Suppressor macrophage treated with lipopolysaccharide for 4 hours (primary cell): ENCODE measurements at places on chromosomes 11 and 22.

DNA sequence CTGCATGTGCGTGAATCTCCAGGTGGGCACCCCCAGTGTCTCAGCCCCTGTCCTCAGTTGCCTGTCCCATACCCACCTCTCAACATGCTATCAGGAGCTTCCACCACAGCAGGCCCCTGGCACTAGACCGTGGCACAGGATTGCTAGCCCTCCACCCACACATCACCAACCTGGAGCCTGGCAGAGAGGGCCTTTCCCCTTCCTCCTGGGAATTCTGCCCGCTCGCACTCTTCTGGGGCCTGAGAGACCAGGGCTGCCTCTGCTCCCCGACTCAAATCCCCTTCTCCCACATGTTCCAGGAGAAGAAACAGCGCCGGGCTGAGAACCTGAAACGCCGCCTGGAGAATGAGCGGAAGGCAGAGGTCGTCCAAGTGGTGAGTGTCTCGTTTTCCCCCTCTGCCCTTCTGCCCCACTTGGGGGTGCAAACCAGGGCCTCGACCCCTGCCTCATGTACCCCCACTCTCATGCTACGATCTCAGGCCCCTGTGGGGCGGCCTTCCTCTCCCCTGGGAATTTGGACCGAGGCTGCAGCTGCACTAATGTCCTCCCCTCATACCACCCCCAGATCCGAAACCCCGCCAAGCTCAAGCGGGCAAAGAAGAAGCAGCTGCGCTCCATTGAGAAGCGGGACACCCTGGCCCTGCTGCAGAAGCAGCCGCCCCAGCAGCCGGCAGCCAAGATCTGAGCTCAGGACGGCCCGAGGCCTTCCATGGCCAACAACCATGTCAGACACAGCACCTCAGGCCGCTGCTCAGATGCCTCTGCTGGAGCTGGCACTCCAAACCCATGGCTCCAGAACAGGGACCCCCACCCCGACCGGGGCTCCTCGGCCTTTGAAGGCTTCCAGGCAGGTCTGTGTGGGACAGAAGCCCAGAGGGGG lies 5.9 kb downstream of the PTGDR2 start:
- no peak for DNase-seq

GRCh38 chr11:17294033-17294432 lies 17.5 kb downstream of the NUCB2 start:
- no peak for DNase-seq

DNA sequence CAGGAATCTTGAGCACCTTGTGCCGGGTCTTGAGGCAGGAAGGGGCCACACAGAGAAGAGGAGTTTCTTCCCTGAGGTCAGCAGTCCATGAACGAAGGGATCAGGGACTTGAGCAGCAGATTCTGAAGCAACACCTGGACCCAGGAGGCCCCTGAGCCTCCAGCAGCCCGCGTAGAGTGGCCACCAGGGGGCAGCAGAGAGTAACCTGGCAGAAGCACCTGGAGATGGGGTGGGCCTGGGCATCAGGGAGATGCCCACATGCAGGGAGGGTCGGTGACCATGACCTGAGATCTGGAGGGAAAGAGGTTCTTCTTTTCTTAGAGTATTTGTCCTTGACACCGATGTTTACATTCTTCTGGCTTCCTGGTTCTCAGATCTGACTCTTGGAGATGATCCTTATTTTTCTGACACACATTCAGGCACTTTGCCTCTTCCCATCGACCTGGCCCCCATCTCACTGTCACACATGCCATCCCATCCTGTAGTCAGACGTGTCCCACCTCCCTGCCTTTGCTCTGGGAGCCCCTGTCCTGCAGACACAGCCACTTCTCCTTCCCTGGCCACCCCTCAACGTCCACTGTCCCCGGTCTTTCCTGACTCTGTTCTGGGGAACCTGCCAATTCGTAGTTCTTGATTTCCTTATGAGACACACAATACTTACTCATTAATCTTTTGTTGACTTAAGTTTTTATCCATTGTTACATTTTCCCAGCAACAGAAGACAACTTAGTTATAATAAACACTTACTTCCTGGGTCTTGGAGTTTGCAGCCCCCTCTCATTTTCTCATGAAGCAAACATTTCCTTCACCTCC lies 66.5 kb downstream of the GGTLC2 start:
- DNase-seq = peak; percentile 61

DNA sequence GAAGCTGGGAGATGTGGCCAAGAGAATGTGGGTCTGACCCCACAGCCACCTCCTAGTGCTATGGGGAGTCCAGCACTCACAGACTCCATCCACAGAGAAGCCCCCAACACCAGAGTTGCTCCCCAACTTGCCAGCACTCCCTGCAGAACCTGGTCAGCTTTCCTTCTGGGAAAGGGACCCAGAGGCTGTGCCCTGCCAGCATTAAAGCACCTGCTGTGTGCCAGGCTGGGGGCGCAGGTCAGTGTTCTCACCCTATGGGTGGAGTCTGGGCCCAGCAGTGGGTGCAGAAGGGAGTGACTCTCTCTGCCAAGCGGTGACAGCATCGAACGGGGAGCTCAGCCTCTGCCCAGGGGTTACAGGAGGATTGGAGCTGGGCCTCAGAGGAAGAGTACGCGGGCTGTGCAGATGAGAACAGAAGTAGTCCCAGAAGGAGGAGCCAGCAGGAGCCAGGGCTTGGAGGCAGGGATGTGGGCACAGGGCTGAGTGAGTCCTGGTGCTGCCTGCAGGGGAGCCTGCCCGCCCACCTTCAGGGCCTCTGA lies 114.4 kb downstream of the MPPED1 start:
- no peak for DNase-seq

- DNase-seq = no peak
Measured at GRCh38 chr11:109121173-109121932, 300.6 kb upstream of the C11orf87 start.

DNA sequence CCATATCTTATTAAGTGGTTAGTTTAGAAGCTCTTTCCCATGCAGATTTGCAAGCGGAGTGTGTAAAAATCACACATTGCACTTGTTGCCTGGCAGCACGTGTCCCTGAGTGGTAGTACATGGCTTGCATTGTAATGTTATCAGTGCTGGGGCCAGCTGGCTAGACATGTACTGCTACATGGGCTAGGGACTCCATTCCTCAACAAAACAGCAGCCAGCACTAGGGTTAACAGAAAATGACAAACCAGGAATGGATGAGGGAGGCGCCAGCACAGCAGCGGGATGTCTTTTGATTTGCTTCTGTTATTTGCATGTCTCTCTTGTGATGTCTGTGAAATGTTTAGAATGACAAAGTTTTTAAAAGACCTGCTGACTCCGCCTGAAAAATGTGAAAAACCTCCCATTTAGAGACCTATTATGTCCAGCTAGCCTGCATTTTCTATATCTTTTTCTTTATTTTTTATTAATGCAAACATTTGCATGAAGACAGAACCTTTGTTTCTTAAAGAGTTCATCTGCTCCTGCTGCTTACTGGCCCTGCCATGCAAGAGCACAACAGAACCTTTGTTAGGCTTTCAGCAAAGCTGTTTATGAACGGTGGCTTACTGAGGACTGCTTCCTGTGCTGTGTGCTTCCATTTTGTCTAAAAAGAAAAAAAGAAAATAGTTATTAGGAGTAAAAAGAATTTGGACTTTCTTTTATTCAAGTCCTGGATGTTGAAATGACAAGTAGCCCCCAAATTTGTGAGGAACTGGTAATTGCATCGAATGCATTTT lies 40.7 kb downstream of the CSTPP1 start:
- DNase-seq = no peak

- DNase-seq = no peak
Measured at GRCh38 chr11:121329781-121330395, 37.3 kb downstream of the SC5D start.

- DNase-seq = no peak
Measured at GRCh38 chr11:106925245-106925644, 93.0 kb downstream of the GUCY1A2 start.

GRCh38 chr11:34682825-34683224 lies 61.9 kb downstream of the EHF start:
- DNase-seq = no peak

- DNase-seq = peak; percentile 10
Measured at GRCh38 chr22:35540595-35541253, at the start of gene RASD2. RASD2 (plus strand) TSS chr22:35540831; CDS start chr22:35546810, 5,979 bp downstream.

GRCh38 chr11:58286249-58286648 lies 18.2 kb upstream of the OR10W1 start:
- DNase-seq = peak; percentile 5

DNA sequence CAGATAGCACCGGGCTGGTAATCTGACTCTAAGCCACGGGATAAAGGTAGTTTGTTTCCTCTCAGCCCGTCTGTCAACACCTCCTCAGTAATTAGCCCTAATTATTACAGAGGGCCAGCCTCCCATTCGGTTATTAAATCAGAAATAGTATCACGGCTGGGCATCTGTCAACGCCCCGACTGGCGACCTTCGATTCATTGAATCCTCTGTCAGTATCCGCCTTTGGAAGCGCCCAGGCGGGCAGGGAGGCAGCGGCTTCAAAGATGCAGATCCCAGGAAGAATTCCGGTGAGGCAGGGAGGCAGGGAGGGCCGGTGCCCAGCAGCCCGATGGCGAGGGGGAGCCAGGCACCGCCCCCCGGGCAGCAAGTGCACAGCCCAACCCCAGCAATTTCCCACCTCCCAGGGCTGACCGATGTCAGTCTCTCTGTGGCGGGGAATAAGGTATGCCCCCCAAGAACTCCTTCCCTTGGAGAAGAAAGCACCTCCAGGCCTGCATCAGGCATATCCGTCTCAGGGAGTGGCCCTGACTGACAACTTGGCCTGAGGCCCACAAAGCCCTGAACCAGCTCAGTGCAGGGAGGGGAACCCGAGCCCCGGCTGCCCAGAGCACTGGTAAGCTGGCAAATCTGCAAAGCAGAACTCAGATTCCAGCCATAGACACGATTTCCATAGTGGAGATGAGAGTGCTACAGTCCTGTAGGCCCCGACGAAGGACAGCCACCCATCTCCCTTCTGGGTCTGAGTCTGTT lies 11.4 kb downstream of the GNB1L start:
- no peak for DNase-seq

GRCh38 chr22:17641269-17641668 lies 2.7 kb downstream of the BCL2L13 start:
- peak; percentile 26 for DNase-seq

- DNase-seq = no peak
Measured at GRCh38 chr11:2655016-2655719, 44.6 kb downstream of the KCNQ1OT1 start.

- DNase-seq = no peak
Measured at GRCh38 chr11:81421251-81421860, 1312.3 kb downstream of the FAM181B start.

DNA sequence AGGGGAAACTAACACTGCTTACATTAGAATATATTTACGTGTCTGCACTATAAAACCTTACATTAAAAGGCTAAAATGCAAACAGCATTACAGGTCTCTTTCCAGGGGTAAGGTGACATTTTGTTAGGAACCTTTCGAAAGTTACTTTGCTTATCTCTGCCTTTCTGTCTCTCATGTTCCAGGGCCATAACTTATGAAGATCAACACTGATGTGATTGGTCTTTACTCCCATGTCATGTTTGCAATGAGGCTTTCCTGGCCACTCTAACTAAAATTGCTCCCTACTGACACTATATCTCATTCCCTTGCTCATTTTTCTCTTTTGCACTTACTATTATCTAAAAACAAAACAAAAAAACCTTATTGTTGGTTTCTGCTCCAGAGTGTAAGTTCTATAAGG lies 119.0 kb downstream of the JRKL start:
- DNase-seq = no peak

DNA sequence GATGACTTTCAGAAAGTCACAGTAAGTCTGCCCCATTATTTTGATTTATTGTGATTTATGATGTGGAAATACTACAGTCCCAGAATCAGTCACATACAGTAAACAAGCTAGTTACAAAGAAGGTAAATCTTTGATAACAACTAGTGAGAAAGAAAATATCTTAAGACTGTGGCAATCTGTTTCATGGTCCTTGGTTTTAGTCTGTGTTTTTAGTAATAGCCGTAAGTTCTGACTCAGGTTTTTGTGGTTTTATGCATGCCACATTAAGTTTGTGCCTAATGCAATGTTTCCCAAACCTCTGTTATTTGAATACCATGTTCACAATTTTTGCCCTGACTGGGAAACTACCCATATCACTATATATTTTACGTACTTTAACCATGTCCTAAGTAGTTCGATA lies 6.7 kb downstream of the CEP295 start:
- no peak for DNase-seq

DNA sequence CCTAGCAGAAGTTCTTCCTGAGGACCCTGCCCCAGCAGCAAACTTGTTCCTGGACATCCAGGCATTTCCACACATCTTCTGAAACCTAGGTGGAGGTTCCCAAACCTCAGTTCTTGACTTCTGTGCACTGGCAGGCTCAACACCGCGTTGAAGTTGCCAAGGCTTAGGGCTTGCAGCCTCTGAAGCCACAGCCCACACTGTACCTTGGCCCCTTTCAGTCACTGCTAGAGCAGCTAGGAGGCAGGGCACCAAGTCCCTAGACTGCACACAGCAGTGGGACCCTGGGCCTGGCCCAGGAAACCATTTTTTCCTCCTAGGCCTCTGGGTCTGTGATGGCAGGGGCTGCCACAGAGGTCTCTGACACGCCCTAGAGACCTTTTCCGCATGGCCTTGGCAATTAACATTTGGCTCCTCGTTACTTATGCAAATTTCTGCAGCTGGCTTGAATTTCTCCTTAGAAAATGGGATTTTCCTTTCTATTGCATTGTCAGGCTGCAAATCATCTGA lies 159.0 kb downstream of the SBF2 start:
- DNase-seq = no peak

- DNase-seq = no peak
Measured at GRCh38 chr11:122176651-122177050, 60.6 kb upstream of the BLID start.

GRCh38 chr11:109821511-109821910 lies 271.7 kb upstream of the ZC3H12C start:
- no peak for DNase-seq

GRCh38 chr22:33922349-33922681 lies 2.0 kb upstream of the LARGE1 start:
- DNase-seq = peak; percentile 6

DNA sequence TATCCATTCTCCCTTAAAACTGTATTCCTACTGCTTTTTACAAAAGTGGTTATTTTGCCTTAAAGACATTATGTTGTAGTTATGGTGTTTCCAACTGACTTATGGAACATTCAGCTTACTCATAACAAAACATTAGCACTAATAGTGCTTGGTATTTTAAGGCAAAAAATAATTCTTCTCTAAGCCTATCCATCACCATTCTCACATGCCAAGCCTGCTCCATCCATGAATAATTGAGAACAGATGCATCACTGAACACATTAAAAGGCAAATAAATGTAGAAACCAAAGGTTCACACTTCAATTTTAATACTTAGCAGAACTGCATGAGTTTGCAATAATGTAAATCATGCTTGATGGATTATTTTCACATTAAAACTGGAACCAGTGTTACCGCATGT lies 42.3 kb upstream of the DDI1 start:
- no peak for DNase-seq

GRCh38 chr11:110148775-110149744 lies 55.9 kb downstream of the ZC3H12C start:
- peak; percentile 13 for DNase-seq

- DNase-seq = peak; percentile 3
Measured at GRCh38 chr11:22730319-22730718, 63.9 kb downstream of the GAS2 start.

- DNase-seq = no peak
Measured at GRCh38 chr11:83007909-83008580, 63.7 kb downstream of the RAB30 start.

- no peak for DNase-seq
Measured at GRCh38 chr22:50287731-50288130, 17.6 kb upstream of the MAPK11 start.
